ENCODE measurements at places on chromosomes 7 and 10.

GRCh38 chr7:4108951-4109350, 573.1 kb upstream of the FOXK1 start:
- no peak overlapping the region for H3K4me3 ChIP-seq
- H3K27me3 ChIP-seq, result no peaks in the 10 kb centered on the region
- H3K36me3 ChIP-seq, result no peaks in the 10 kb centered on the region
- no peaks in the 10 kb centered on the region for H3K4me1 ChIP-seq

DNA sequence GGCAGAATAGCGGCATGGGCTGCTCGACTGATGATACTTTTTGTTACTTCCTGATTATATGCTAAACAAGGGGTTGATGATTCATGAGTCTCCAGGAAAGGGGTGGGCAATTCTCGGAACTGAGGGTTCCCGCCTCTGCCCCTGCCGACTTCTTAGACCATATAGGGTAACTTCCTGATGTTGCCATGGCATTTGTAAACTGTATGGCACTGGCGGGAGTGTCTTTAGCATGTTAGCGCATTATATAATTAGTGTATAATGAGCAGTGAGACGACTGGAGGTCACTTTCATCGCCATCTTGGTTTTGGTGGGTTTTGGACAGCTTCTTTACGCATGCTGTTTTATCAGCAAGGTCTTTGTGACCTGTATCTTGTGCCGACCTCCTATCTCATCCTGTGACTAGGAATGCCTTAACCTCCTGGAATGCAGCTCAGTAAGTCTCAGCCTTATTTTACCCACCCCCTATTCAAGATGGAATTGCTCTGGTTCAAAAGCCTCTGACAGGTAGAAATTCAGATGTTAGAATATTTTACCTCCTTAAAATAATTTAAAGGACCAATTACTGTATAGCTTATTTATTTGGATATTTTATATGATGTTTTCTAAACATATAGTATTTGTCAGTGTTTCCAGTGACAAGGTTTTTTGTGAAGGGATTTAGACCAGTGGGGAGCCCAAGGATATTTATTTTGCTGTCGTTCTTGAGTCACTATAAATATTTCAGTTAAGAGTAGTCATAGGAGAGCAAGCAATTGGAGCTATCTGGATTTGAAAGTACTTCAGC, 90.1 kb upstream of the PIK3CG start:
- H3K4me3 ChIP-seq, result no peak overlapping the region
- ATAC-seq, result no peak
- H3K4me1 ChIP-seq, result peaks cover 18% of the 10 kb centered on the region
- H3K27me3 ChIP-seq, result no peaks in the 10 kb centered on the region
- H3K27ac ChIP-seq, result no peak overlapping the region
- H3K36me3 ChIP-seq, result peaks cover 8% of the 10 kb centered on the region

DNA sequence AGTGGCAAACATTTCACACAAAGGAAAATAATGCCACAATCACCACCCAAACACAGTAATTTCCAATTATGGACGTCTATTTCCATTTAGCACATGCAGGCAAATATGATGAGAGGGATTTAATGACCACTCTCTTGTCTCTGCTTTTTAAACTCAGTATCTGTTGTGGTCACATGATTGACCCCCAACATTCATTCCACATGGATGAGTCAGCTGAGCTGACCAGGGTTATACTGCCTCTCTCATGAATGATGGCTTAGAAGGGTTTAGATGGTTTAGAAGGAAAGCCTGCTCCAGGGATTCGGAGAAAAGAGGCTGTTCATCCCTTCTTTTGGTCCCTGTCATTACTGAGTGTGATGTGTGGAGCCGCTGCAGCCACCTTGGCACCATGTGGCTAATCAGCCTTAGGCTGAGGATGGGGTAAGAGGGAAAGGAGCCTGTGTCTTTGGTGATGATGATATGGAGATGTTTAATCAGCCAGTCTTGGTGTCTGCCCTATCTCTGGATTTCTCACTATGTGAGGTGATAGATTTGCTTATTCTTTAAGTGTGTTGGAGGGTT, 38.2 kb upstream of the JAKMIP3 start:
- H3K4me3 ChIP-seq, result no peak overlapping the region
- H3K36me3 ChIP-seq, result no peaks in the 10 kb centered on the region
- H3K4me1 ChIP-seq, result peaks cover 8% of the 10 kb centered on the region
- ATAC-seq, result no peak
- no peak overlapping the region for H3K27ac ChIP-seq
- H3K27me3 ChIP-seq, result peaks cover 77% of the 10 kb centered on the region

DNA sequence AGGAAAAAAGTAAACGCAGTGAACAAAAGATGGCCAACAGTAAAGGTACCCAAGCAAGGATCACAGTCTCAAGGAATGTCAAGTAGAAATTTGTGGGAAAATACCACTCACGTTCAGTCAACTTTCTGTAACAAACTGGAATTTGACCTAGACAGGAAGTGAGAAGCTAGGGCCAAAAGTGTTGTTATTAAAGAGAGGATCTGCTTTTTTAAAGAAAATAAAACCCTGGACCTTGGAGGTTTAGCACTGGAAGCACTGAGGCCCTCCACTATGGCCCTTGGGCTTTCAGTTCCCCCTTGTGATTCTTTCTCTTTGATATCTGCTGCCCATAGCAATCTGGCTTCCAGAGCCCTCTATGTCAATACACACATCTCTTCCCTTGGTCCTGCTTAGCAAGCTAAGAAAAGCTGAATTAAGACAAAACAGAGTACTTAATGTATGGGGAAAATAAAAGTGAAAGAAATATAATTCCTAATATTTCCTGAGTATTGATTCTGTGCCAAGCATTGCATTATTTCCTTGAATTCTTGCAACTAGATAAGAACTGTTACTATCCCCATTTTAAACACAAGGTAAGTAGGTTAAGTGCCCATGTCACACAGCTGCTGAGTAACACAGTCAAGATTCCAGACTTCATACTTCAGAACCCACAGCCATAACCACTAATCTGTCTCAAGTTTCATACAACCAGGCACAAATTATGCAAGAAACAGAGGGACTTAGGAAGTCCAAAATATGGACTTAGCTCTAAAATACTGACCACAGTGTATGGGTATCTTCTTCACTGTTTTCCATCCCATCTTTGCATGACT, 2.6 kb upstream of the ZNF438 start:
- ATAC-seq, result no peak
- H3K4me3 ChIP-seq, result no peak overlapping the region
- H3K27me3 ChIP-seq, result no peaks in the 10 kb centered on the region
- H3K36me3 ChIP-seq, result peaks cover 3% of the 10 kb centered on the region

GRCh38 chr7:14936554-14936953, 34.0 kb upstream of the DGKB start:
- no peak overlapping the region for H3K27ac ChIP-seq
- no peak overlapping the region for H3K4me3 ChIP-seq
- H3K27me3 ChIP-seq, result no peaks in the 10 kb centered on the region
- H3K36me3 ChIP-seq, result no peaks in the 10 kb centered on the region
- ATAC-seq, result no peak

- no peak overlapping the region for H3K27ac ChIP-seq
- H3K4me1 ChIP-seq, result no peaks in the 10 kb centered on the region
- H3K27me3 ChIP-seq, result peaks cover 16% of the 10 kb centered on the region
- H3K4me3 ChIP-seq, result no peak overlapping the region
- no peak for ATAC-seq
- H3K36me3 ChIP-seq, result no peaks in the 10 kb centered on the region
Measured at GRCh38 chr7:112047421-112047820, 158.8 kb downstream of the DOCK4 start.

GRCh38 chr10:122845783-122846332, at the start of gene CUZD1:
Gene CUZD1, minus strand, starts transcription at chr10:122845857. Its CDS starts 14 bp downstream, at chr10:122845843.
- H3K27me3 ChIP-seq, result no peaks in the 10 kb centered on the region
- no peak for ATAC-seq
- no peak within 1 kb of the TSS for H3K27ac ChIP-seq
- H3K4me1 ChIP-seq, result no peaks in the 10 kb centered on the region
- H3K4me3 ChIP-seq, result no peak within 1 kb of the TSS

GRCh38 chr7:93043385-93043985, 74.3 kb downstream of the SAMD9 start:
- no peak for ATAC-seq
- no peak overlapping the region for H3K4me3 ChIP-seq
- no peaks in the 10 kb centered on the region for H3K27me3 ChIP-seq
- H3K36me3 ChIP-seq, result no peaks in the 10 kb centered on the region
- H3K27ac ChIP-seq, result no peak overlapping the region

DNA sequence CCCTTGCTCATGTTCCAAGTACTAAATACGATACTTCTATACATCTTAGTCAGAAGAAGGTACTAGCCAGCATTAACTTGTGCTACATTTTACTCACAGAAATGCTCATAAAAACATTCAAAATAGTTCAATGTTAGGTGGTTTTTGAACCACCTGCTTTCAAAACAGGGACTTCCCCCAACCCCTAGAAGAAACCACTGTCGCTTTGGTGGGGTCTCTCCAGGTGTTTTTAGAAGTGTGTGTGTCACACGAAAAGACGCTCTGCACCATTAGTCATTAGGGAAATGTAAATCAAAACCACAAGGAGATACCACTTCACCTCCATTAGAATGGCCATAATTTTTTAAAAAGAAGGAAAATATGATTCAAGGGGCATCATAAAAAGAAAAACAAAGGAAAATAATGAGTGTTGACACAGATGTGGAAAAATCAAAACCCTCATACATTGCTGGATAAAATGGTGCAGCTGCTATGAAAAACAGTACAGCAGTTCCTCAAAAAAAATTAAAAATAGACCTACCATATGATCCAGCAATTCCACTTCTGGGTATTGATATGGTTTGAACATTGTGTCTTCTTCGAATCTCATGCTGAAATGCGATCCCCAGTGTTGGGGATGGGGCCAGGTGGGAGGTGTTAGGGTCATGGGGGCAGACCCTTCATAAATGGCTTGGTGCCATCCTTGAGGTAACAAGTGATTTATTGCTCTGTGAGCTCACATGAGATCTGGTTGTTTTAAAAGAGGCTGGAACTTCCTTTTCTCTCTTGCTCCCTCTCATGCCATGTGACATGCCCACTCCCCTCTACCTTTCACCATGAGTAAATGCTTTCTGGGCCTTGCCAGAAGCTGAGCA, 74.2 kb downstream of the MALSU1 start:
- no peaks in the 10 kb centered on the region for H3K27me3 ChIP-seq
- H3K27ac ChIP-seq, result peak overlapping the region; percentile 91
- peak; percentile 87 for ATAC-seq
- peak overlapping the region; percentile 54 for H3K4me3 ChIP-seq

DNA sequence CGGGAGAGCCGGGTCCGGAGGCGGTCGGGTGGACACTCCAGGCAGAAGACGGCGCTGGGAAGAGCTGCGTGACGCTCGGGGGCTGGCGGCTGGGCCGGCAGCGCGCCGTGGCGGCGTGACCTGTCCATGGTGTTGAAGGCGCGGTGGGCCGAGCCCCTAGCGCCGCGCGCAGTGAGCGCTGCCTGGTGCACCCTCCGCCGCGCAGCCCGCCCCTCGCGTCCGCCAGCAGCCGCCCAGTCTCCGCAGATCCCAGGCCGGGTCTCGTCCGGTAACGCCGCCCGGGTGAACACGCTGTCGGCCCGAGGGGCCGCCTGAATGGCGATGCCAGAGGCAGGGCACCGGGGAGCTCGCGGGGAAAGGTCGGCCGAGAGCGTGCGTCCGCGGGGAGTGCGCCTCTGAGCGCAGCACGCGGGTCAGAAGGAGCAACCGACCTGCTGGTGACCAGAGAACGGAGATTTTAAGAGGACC, 657 bp upstream of the TMEM178B start:
- peaks cover 52% of the 10 kb centered on the region for H3K27me3 ChIP-seq
- H3K27ac ChIP-seq, result no peak overlapping the region
- peak; percentile 50 for ATAC-seq
- peaks cover 26% of the 10 kb centered on the region for H3K4me1 ChIP-seq
- H3K36me3 ChIP-seq, result no peaks in the 10 kb centered on the region

GRCh38 chr7:504221-505111, 15.2 kb downstream of the PDGFA start:
- ATAC-seq, result no peak
- no peak overlapping the region for H3K27ac ChIP-seq
- H3K27me3 ChIP-seq, result no peaks in the 10 kb centered on the region
- H3K36me3 ChIP-seq, result peaks cover 8% of the 10 kb centered on the region
- no peaks in the 10 kb centered on the region for H3K4me1 ChIP-seq

DNA sequence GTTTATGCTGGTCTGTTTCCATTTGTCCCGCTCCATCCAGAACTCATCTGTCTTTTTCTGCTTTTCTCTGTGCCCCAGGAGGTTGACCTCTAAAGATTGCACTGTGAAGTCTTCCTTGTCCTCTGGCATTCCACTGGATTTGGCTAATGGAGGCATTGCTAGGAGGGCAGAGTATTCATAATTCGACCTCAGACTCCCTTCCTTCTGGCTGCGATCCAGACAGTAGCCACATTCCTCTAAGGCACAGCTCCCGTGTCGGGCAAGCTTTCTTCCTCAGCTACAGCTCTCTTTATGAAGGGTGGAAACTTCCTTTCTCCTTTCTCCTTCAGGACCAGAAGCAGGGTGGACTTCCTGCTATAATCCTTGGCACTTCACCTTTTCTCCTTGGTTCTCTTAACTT, 175.9 kb downstream of the BAMBI start:
- no peak for ATAC-seq
- no peaks in the 10 kb centered on the region for H3K36me3 ChIP-seq
- no peak overlapping the region for H3K4me3 ChIP-seq
- no peak overlapping the region for H3K27ac ChIP-seq

DNA sequence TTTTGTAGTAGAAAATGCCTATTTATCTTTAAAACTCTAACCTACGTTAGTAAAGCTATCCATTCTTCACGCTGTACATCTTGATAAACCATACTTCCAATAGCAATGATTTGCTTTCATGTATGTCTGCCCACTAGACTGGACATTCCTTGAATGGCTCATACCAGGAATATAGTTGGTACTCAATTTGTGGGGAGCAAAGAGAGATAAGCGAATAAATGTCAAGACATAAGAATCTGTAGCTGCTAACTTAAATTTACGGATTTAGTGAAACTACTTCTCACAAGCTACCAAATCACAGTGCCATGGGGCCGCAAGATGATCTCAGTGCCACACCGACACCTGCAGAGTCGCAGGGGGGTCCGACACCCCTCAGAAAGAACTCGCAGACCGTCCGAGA, 763 bp upstream of the RALA start:
- peaks cover 54% of the 10 kb centered on the region for H3K4me1 ChIP-seq
- H3K4me3 ChIP-seq, result peak overlapping the region; percentile 96
- no peak for ATAC-seq
- peaks cover under 1% of the 10 kb centered on the region for H3K36me3 ChIP-seq
- H3K27me3 ChIP-seq, result no peaks in the 10 kb centered on the region

- peak overlapping the region; percentile 36 for H3K4me3 ChIP-seq
- no peak for ATAC-seq
- H3K4me1 ChIP-seq, result peaks cover 98% of the 10 kb centered on the region
- peak overlapping the region; percentile 99 for H3K27ac ChIP-seq
- H3K36me3 ChIP-seq, result peaks cover 26% of the 10 kb centered on the region
Measured at GRCh38 chr10:124648738-124649137, 95.4 kb downstream of the FAM53B start.

DNA sequence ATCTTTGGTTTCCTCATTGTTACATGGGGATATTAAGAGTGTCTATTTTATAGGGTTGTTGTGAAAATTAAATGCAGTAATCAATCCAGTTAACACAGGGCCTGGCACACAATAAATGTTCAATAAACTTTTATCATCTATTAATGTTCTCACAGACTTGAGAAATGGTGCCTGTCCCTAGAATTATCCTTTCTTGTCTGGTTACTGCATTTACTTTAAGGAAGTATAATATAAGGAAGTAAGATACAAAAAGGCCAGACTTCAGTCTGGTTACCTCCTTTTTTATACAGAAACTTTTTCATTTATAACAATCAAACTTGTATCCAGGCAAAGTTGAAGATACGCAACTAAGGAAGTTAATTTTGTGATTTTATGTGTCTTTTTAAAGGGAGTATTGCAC, 117.0 kb downstream of the LHFPL3 start:
- no peak overlapping the region for H3K27ac ChIP-seq
- H3K27me3 ChIP-seq, result no peaks in the 10 kb centered on the region
- no peak overlapping the region for H3K4me3 ChIP-seq
- no peak for ATAC-seq
- no peaks in the 10 kb centered on the region for H3K4me1 ChIP-seq

- H3K27me3 ChIP-seq, result no peaks in the 10 kb centered on the region
- H3K4me3 ChIP-seq, result no peak overlapping the region
- H3K27ac ChIP-seq, result no peak overlapping the region
- no peak for ATAC-seq
Measured at GRCh38 chr7:34675749-34676374, 17.8 kb downstream of the NPSR1 start.
